Hypothalamus (tissue), 51 donors: ENCODE measurements at places on chromosomes 3 and 15.

GRCh38 chr3:184154885-184155643, at the start of gene DVL3:
Gene DVL3, plus strand, starts transcription at chr3:184155377. Its CDS starts 259 bp downstream, at chr3:184155636.
- DNase-seq, result peak; percentile 62

- no peak for DNase-seq
Measured at GRCh38 chr3:42601896-42602581, 1.6 kb downstream of the NKTR start.

- no peak for DNase-seq
Measured at GRCh38 chr3:13307041-13307440, 113.1 kb downstream of the NUP210 start.

DNA sequence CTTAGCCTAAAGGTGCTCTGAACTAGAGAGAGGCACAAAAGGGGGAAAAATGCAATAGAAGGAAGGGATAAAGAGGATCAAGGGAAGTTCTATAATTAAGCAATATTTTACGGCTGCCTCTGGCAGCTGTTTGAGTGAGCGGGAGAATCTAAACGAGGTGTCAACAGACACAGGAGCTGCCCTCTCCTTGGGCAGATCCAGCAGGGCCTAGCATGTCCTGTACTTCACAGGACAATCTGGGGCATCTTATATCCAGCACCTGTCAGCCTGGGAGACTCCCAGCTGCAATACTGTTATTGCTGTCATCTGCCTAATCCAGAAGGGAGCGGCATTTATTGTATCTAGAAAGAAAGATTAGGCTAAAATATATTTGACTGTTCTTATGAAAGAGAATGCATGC, 68.9 kb downstream of the WWTR1 start:
- no peak for DNase-seq

GRCh38 chr3:194801461-194802432, 116.1 kb downstream of the FAM43A start:
- DNase-seq, result no peak

DNA sequence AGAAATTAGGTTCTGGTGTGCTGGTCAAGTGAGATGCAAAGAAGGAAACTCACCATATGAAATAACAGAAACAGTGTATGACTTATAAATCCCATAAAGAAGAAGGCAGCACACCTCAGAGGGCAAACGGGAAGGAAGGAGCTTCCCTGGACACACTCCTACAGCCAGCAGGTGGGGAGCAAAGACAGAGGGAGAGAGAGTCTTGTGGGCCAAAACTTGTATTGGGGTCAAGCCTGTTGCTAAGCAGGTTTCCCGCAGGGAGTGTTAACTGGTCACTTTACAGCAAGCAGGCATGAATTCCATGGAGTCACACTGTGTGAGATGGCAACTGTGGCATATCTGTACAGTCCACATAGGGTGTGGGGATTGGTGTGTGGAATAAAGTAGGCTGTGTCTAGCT, 222.9 kb upstream of the NDN start:
- DNase-seq, result no peak

GRCh38 chr15:63602595-63602994, 5.4 kb downstream of the FBXL22 start:
- DNase-seq, result no peak

GRCh38 chr3:31755926-31756658, 223.4 kb downstream of the STT3B start:
- DNase-seq, result no peak

- DNase-seq, result no peak
Measured at GRCh38 chr3:186261638-186262037, 100.4 kb downstream of the DGKG start.

DNA sequence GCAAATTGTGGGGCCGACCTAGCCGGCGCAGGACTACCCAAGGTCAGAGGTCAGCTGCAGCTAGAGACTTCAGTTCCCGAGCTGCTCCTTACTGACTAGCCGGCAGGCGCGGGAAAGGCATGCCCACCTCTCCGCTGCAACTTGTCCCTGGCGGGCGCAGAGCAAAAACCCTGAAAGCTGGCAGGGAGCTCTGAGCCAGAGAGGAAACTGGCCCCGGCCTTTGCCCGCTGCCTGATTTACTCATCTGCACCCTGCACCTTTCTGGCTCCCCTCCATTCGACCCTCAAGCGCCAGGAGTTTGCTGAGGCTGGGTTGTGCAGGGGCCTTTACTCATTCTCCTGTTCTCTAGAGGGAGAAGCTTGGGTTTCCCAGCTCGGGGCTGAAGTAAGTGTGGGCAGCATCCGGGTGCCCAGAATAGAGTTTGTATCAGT, 1.5 kb downstream of the ZIC4 start:
- DNase-seq, result no peak

DNA sequence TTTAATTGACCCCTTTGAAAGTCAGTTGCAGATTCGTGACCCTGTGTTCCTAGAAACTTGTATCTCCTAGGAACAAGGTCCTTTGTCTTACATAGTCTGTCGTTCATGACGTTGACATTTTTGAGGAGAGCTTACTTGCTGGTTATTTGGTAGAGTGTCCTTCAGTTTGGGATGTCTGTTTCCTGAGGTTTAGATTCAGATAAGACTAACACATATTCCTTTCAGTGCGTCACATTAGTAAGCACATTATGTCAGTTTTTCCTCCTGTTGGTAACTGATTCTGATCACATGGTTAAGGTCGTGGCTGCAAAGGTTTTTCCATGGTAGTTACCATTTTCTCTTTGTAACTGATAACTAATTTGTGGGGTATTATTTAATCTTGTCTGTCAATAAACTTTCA, 80.8 kb downstream of the PCCB start:
- no peak for DNase-seq

GRCh38 chr3:51706788-51707731, at the start of gene GRM2:
Gene GRM2, plus strand, starts transcription at chr3:51707068. Its CDS starts 1,916 bp downstream, at chr3:51708984.
- DNase-seq, result no peak

GRCh38 chr3:107641572-107642307, 119.0 kb downstream of the BBX start:
- no peak for DNase-seq

DNA sequence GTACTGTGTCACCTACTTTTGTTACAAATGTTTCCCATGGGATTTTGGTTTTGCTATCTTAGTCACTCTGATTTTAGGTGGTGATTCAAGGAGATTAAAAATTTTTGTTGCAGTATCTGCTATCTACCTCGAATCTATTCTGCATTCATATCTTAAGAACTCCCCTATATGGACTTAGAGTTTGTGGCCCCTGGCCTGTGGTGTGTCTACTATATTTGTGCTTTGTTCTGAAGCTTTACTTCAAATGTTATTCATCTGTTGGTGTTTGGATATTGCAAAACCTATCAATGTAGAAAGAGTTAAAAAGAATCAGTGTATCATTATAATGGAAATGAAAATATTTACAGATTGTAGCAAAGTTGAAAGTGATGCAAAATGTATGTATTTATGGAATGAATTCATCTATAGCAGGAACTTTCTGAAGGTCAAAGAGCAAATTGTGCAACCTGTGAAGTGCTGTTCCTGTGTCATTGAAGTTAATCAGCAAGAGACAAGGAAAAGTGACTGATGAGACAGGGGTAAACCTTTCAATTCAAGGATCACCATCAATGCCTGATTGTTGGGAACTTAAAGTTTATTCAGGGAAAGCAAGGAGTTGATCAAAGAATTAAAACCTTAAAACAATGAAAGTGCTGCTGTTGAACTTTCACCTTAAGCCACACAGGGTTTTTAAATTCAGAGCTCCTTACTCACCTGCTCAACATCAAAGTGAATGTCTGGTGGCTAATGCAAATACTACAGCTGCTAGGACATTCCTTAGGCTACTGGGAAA, 71.0 kb downstream of the SLMAP start:
- DNase-seq, result no peak

DNA sequence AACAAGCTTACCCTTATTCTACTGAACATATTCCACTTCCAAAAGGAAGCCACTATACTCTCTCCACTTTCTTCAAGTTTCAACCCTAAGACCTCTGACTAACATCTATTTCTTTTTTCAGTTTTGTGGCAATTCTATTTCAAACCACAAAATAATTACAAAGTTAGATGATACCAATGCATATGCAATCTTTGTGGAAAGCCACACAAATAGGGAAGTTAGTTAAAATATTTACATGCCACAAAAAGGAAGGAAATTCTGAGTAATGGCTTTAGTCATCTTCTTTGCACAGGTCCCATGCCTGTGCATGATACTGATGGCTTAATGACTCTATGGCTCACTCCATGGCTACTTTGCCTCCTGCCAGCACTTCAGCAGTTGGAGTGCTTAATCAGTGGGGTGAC, 57.0 kb upstream of the MCTP2 start:
- no peak for DNase-seq

DNA sequence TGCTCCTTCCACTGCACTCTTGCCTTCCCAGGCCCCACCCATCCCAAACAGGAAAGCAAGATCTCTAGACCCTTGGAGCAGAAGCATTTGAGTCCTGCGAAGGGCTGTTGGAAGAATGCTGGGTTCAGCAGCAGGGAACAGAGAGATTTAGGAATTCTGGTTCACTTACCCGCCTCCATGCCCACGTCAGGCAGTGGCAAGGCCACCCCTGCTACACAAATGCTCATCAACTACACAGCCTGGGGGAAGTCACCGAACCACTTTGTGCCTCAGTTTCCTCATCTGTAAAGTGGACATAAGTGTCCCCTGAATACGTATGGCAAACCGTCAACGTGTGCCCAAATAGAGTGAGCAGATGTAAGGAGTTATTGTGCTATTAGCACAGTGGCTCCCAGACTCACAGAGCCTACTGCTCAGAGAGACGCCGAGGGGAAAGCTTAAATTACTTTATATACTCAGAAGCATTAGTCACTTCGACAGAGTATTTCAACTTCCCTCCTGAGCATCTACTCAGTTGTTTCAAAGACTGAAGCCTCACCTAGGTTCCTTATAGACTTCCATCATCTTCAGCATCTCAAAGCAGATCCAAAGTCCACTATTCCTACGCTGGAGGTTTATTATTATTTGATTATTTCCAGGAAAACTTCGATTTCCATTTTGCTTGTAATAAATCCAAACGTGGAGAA, 905 bp downstream of the HOMER2 start:
- DNase-seq, result no peak

GRCh38 chr15:70768257-70768883, 5.0 kb upstream of the UACA start:
- DNase-seq, result no peak

DNA sequence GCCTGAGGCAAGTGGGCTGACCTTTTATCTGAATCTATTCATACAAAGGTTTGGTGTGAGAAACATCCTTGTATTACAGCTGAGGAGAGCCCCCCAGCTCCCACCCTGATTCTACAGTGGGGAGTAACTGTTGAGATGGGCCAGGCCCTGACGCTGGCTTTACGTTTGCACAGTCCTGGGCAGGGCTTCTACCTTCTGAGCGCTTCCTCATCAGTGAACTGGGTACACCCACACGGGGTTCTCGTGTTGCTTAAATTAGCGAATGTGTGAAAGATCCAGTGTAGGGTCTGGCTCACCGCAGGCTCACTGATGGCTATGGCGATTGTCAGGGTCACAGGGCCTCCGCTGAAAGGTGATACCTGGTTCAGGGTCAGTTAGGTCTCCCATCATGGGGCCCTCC, 7.3 kb upstream of the GHRL start:
- DNase-seq, result no peak

- DNase-seq, result no peak
Measured at GRCh38 chr3:192802957-192803899, 75.9 kb upstream of the FGF12 start.

GRCh38 chr3:152400887-152401286, 132.2 kb downstream of the MBNL1 start:
- no peak for DNase-seq
